ENCODE measurements at places on chromosomes 3 and 15.

- DNase-seq, result no peak
These were observed 21.9 kb downstream of the DAPK2 start for GRCh38 chr15:64024172-64025050.

GRCh38 chr3:196216089-196216564 lies at the start of gene SLC51A:
TSS of gene SLC51A (plus strand) at chr3:196216534. CDS start at chr3:196216713, 179 bp downstream.
- no peak for DNase-seq

- peak; percentile 41 for DNase-seq
These were observed 20.7 kb downstream of the CHL1 start for GRCh38 chr3:217099-217813.

- DNase-seq, result no peak
These were observed 261.4 kb upstream of the HES1 start for GRCh38 chr3:193874512-193874911.

- DNase-seq, result no peak
These were observed 30.0 kb upstream of the SLC6A1 start for GRCh38 chr3:10962481-10963036.

Measured in WERI-Rb-1 (cell line).